ACHN (cell line): ENCODE measurements at places on chromosomes 6 and 20.
A peak's percentile ranks its signal among the peaks of the same experiment; 100 is the strongest.

DNA sequence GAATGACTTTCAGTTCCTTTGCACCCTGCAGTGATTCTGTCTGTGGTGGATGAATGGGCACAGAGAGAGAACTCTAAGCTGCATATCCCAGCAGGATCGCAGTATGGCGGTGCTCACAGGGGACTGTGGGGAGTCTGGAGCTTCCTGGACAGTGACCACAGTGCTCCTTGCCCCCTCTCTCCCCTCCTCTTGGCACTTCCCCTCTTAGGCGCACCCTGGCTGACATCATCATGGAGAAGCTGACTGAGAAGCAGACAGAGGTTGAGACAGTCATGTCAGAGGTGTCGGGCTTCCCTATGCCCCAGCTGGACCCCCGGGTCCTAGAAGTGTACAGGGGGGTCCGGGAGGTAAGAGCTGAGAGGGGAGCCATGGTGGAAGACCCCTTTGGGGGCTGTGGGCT, 8.6 kb downstream of the BYSL start:
- DNase-seq = no peak

DNA sequence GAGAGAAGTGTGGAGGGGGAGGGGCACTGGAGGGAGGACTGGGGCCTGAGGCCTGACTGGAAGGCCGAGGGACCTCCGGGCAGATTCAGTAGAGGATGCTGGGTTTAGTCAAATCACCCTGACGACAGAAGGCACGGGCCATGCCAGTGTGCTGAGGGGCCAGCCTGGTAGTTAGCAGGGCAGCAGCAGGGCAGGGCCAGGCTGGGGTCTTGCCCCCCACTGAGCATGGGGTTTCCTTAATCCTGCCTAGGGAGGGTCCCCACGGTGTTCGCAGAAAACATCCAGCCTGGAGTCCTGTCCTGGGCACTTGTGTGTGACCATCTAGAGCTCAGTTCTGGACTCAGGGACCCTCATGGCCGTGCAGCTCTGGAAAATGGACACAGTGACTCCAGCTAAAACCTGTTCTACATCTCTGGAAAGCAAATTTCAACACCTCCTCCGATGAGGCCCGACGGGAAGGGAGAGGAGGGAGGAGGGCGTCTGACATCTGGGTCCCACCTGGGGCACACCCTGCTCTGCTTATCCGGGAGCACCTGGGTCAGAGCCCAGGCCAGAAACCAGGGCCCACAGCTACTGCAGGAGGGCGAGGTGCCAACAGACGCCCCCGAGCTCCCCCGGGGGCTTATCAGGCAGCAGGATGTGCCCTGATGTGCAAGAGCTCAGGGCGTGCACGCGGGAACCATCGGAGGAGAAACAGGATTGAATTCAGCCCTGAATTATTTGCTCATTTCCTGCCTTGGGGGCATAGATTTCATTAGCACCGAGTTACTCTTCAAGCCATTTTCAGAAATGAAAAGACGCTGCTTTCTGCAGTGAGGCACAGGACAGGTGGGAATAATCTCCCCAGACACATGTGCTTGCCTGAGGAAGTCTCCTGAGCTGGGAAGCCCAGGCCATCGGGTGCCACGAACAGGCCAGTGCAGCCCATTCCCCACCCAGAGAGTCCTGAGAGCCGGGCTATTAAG, 78.0 kb upstream of the MPC1 start:
- DNase-seq = no peak

- no peak for DNase-seq
Observed at GRCh38 chr20:57996465-57996864, 232.0 kb downstream of the ANKRD60 start.

GRCh38 chr20:52833901-52834300, 138.3 kb upstream of the TSHZ2 start:
- no peak for DNase-seq

DNA sequence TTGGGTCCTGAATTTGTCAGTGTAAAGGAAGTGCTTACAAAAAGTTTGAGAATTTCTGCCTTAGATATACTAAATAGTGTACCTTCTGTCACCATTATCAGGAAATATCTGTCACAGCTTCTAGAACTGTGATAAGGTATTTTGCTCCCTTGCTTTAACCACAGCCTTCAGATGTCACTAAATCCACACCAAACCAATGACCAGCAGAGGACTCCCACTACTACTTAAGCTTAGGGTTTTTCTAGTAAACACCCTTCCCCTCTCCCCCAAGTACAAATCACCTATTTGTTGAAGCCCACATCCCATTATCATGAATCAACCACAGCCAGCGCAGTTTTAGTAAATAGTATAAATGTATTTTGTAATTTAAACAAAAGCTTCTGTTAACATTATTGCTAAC, 8.6 kb upstream of the JPH2 start:
- DNase-seq = no peak

- peak; percentile 67 for DNase-seq
Observed at GRCh38 chr6:36724514-36725390, 27.1 kb downstream of the RAB44 start.

DNA sequence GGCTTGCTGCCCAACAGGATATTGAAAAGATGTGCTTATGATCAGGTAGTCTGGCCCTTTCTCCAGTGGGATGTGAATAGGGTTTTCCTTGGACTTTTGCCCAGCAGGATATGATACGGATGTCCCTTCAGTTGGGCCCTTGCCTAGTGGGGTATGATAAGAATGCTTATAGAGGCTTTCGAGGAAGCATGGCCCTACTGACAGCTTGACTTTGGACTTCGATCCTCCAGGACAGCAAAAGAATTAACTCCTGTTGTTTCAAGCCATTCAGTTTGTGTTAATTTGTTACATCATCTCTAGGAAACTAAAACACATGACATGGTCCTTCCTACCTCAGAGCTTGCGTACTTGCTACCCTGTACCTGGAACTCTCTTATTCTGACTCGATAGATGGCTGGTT, 9.7 kb upstream of the ZNF334 start:
- no peak for DNase-seq

DNA sequence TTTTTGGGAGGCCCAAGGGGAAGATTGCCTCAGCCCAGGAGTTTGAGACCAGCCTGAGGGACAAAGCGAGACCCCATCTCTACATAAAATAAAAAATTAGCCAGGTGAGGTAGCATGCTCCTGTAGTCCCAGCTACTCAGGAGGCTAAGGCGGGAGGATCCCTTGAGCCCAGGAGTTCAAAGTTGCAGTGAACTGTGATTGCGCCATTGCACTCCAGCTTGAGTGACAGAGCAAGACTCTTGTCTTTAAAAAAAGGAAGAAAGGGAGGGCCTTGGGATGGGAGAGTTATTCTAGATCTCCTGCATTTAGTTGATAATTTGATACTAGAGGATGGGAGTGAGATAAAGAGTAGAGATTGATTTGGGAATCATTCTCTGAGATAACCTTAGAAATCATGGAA, 68.1 kb downstream of the ITCH start:
- no peak for DNase-seq

- no peak for DNase-seq
Observed at GRCh38 chr20:37690626-37691369, 3.0 kb upstream of the CTNNBL1 start.

DNA sequence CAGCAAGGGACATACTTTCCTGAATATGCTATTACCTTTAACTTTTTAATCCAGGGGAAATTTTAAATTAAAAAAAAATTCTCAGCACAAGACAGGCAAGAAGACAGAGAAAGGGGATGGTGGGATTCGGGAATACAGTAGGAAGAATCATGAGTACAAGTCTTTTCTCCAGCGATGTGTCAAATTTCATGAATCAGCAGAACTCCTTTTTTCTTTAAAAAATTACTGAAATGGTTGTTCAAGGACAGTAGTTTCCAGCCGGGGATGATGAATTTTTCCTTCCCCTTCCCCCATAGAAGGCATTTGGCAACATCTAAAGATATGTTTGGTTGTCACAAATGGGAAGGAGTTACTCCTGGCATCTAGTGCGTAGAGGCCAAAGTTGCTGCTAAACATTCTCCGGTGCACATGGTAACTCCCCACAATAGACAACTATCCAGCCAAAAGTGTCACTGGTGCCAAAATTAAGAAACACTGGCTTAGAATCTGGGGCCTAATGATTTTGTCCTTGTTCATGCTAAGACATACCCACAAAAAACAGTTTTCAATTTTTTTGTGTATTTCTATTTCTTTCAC, 450.2 kb downstream of the CBLN4 start:
- DNase-seq = no peak

GRCh38 chr6:38364127-38364526, 275.6 kb downstream of the BTBD9 start:
- DNase-seq = no peak

DNA sequence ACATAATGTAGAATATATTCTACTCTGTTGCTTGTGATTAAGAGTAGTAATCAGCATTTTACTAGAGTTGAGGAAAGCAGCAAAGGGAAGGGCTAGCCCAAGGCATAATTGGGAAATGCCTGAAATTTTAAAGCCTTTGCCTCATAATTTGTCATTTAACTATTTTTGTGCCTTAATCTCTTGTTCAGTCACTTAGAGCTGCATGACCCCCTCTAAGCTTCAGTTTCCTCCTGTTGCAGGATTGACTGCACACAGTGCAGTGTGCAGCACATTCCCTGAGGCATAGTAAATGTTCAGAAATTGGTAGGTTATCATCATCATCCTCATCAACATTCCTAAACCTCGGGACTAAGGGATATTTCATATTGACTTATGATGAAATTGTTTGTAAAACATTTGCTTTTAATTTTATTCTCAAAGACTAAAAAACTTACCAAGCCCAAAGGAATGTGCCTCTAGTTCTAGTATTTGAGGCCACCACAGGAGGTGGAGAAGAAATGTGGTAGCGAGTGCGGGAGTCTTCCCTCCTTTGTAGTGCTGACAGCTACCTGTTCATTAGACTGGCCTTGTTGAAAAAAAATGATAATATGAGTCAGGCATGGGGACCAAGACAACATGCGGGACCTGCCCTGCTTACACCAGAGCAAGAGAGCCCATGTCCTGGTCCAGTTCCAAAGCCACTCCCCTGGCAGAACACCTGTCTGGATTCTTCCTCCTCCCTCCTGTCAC, 14.8 kb upstream of the TENT5A start:
- peak; percentile 14 for DNase-seq

DNA sequence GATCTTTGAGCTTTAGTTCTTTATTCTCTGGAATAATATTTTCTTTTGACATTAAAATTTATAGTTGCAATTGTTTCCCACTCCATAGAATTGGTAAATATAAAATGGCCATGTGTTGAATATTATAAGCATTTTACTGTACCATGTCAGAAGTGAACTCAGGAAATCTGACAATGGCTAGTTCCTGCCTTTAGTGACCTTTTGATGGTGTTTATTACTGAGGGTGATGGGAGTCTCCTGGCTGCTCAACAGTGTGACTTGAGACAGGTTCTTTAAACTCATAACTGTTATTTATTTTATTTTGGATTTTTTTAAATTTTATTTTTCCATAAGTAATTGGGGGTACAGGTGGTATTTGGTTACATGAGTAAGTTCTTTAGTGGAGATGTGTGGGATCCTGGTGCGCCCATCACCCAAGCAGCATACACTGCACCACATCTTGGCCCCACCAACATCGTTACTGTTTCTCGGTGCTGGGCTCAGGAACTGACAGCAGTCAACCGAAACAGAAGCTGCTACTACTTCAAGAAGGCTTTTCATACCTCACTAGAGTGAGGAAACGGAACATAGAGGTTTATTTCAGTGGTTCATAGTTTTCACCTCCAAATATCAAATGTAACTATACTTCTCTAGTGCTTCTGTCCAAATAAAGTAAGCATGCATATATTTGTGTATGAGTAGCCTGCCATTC, 90.4 kb downstream of the PLEKHG1 start:
- DNase-seq = no peak

GRCh38 chr20:17909869-17910321, 58.7 kb downstream of the SNX5 start:
- DNase-seq = no peak

DNA sequence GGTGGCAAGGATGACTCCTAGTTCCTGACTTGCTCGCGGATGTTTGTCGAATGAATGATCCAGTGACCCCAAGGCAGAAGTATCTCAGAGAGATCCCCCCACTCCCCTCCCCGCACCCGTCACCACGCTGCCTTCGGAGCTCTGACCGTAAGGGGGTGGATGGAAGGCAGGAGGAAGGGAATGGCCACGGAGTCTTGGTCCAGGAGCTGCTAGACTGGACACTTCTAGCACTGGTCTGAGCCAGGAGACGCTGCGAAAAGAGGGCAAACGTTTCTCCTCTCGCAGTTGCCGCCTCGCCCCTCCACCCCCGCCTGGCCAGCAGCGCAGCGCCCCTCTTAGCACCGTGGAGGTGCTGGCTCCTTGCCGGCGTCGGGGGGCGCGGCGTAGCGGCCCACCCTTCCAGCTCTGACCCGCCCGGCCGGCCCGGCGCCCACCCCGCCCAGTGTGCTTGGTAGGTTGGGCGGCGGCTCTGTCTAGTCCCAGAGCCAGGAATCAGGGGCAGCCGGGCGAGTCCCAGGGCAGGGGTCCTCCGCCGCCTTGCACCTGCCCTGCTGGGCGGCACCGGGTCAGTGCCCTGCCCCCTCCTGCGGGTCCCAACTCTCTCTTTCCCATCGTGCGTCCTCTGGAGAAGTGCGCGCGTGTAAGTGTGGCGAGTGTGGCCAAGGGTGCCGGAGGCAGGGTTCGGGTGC, 2.4 kb upstream of the DBNDD2 start:
- peak; percentile 16 for DNase-seq

- no peak for DNase-seq
Observed at GRCh38 chr6:11416936-11417576, 120.5 kb upstream of the TMEM170B start.

- DNase-seq = no peak
Observed at GRCh38 chr20:56506103-56506502, 18.4 kb upstream of the FAM209A start.

GRCh38 chr6:12047304-12047703, 35.2 kb downstream of the HIVEP1 start:
- no peak for DNase-seq
